ENCODE measurements at places on chromosomes 7 and 10.

- no peak for DNase-seq
These were observed 10.2 kb upstream of the UTF1 start for GRCh38 chr10:133219782-133220181.

DNA sequence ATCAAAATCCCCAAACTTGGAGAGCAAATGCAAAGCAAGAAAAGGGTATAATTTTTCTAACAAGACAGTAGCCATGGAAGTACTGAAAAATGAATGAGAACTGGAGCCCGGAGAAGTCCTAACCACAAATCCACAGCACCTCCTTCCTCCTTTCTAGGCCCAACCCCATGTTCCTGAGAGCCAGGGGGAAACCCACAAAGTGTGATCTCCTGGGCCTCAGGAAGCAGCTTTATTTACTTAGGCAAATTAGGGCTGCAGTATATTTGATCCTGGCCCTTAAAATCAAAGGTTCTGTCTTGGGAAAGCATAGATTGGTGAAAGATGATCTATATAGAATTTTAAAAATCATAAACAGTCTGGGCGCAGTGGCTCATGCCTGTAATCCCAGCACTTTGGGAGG is 103.0 kb downstream of the DOCK4 start:
- no peak for DNase-seq

DNA sequence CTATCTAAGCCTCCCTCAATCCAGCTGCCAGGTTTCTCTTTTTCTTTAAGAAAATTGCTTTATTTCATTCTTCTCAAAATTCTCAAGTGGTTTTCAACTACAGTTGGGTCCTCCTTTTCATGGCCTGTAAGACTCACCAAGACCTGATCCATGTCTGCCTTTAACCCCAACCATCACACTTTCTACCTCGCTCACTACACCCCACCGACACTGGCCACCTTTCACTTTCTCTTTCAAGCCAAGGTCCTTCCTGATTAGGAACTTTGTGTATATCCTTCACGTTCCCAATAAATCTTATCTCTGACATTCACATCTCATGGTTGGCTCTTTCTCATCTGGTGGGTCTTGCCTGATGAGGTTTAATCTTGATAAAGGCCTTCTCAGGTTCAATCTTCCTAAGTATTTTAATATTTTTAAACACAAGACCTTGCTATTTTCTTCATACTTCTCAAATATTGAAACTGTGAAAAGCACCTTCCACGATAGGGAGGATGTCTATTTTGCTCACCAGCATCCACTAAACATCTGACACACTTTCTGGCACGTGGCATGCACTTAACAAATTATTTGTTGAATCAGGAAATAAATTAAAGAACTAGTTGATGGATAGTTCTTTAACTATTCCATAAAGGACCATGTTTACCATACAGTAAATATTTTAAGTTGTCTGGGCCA is 624.8 kb downstream of the GRID1 start:
- DNase-seq: no peak

- DNase-seq: no peak
These were observed 8.1 kb downstream of the SKIDA1 start for GRCh38 chr10:21517134-21518031.

DNA sequence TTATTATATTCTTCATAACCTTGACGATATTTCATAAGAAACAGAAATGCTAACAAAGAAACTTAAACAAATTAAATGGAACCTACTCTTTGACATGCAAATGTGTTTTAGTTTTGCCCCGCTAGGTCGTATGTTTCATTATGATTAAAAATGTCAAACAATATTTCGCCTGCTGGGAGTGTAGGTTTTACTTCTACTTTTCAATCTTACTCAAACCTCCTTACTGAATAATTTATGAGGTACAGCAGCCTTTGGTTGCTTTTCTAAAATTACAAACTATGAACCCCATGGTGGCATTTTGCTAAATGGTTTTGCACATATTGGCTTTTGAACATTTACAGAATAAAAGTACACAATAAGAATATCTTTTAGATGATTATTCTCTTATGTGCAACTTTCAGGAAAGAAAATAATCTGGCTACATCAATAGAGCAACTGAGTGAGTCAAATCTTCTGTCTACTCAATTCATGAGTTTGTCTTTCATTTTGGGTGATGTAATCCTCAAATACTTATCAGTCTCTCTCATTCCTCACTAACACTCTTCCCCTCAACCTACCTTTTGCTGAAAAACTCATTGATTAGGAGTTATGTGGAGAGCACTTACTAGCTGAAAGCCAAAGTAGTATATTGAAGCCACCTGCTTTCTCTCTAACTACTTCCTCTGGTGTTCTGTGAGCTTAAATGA is 1226.4 kb downstream of the XPNPEP1 start:
- no peak for DNase-seq

DNA sequence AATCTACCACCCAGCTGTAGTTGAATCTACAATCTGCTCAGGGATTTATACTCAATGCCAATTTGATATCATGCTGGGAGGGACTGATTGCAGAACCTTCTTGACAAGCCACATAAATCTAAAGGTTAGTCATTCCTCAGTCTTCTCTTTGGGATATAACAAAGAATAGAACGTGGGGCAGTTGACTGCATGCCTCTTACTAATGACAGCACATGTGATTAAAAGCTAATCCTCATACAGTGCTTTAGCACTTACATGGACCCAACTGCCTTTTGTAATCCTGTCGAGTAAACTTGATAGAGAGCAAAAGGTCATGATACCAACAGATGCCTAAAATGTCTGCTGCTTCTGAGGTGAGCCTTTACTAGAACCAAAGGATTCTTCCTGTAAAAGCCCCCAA is 12.3 kb downstream of the KLHL7 start:
- DNase-seq: no peak

DNA sequence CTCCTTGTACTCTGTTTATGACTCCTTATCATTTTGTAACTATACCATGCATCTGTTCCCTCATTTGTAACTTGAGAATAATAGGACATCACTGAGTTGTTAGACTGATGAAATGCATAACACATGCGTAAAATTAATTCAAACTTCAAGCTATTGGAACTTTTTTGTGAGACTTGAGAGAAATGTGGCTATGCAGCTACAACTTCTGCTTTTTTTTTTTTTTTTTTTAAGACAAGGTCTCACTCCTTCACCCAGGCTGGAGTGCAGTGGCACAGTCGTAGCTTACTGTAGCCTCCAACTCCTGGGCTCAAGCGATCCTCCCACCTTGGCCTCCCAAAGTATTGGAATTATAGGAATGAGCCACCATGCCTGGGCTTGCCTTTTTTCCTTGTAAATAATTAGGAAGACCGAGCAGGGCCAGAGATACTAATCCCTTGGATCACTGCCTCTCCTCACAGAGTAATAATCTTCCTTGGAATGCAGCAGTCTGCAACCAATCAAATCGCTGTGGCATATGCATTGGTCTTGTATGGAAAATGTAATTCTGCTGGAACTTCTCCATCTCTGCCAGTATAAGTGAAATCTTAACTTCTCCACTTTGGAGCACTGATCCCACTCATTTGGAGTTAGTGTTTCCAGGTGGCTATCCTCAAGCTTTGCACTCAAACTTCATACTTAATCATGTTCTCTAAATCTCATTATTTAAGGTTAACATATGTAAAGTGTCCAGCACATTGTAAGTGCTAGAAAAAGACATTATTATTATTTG is 2.0 kb upstream of the PANK1 start:
- no peak for DNase-seq

- peak; percentile 63 for DNase-seq
These were observed 107.5 kb upstream of the ARID5B start for GRCh38 chr10:61793760-61794703.

DNA sequence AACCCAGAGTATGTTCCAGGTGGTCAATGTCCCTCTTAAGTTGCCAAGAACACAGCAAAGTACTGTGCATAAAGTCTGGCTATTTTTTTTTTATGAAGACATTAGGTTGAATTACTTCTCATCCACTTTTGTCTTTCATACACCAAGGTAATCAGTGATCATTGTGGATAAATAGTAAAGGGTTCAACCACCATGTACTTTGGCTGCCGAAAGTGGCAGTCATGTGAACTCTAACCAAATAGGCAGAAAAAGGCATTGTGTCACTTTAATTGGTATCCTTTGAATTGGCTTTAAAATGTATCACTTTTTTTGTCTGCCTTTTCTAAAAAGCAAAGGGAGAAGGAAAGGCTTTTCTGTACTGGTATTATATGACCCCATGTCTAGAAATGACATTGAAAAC is 7.3 kb downstream of the ITIH2 start:
- no peak for DNase-seq

- DNase-seq: no peak
These were observed 80.2 kb downstream of the RHOBTB1 start for GRCh38 chr10:60863796-60864195.

- DNase-seq: no peak
These were observed 48.0 kb upstream of the ZNF365 start for GRCh38 chr10:62326176-62326575.

DNA sequence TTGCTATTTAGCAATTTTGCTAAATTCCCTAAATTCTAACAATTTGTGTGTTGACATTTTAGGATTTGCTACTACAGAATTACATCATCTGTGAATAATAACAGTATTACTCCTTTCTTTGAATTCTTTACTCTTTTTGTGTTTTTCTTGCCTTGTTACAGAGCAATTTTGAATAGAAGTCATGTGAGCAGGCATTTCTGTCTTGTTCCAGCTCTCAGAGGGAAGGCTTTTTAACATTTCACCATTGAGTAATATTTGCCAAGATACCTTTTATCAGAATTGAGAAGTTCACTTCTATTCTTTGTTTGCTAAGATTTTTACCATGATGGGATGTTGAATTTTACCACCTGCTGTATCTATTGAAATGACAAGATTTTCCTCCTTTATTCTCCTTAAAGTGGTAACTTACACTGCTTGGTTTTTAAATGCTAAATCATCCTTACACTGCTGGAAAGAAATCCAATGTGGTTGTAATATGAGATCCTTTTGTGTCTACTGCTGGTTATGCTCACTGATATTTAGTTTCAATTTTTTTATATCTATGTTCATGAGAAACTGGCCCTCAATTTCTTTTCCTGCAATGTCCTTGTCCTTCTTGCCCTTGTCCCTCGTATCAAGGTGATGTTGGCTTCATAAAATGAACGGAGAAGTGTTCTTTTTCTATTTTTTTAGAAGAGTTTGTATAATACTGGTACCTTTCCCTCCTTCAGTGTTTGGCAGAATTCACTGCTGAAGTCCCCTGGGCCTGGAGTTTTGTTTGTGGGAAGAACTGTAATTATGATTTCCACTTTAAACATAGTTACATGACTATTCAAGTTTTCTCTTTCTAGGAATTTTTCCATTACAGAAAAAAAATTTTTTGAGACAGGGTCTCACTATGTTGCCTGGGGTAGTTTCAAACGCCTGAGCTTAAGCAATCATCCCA is 50.3 kb upstream of the ATP6V0A4 start:
- DNase-seq: no peak

DNA sequence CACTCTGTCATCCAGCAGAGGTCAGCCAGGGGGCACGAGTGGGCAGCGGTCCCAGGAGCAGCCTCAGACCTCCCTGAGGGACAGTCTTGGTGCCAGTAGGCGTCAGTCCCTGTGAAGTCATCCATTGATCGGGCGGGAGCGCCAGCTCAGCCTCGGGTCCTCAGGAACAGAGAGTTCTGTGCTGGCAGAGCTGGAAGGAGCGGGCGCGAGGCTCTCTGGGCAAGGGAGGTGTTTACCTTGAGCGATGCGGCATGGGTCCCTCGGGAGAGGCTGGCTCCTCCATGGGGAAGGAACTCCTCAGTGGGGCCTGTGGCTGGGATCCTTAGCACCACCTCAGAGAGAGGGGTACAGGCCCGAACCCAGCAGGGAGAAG is 101.1 kb upstream of the PPIF start:
- peak; percentile 20 for DNase-seq

- DNase-seq: no peak
These were observed 56.5 kb upstream of the MPP7 start for GRCh38 chr10:28359334-28359733.

DNA sequence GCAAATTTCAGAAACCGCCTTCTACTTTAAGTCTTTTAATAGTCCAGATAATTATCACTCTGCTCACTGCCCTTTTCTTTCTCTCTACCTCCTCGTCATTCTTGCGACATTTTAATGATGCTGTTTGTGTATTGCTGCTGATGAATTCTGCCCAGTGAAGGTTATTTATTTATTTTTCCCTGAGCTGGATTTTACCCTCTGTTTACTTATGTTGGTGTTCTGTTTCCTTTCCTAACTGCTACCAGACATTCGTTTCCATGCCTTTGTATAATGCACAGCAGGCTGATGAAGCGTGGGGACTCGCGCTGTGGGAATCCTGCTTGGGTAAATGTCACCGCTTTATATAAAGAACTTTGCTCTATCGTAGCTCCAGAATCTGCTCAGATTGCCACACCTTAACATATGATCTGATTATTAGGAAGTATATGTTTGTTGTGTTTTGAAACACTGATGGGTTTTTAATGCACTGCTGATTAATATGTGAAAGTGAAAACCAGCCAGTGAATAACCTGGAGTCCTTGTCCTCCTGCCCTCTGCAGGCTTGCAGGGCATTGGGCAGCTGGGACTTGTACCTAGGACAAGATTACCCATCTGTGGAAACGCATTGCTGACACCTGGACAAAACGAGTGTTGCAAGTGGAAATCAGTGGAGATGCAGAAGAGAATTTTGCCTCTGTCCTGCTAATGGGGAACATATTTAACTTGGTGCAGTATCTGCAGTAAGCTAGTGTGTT is 291.5 kb downstream of the SDK1 start:
- DNase-seq: no peak

- DNase-seq: no peak
These were observed 12.5 kb downstream of the PPIA start for GRCh38 chr7:44808914-44809393.

- no peak for DNase-seq
These were observed 10.6 kb upstream of the LIPM start for GRCh38 chr10:88791924-88792323.

DNA sequence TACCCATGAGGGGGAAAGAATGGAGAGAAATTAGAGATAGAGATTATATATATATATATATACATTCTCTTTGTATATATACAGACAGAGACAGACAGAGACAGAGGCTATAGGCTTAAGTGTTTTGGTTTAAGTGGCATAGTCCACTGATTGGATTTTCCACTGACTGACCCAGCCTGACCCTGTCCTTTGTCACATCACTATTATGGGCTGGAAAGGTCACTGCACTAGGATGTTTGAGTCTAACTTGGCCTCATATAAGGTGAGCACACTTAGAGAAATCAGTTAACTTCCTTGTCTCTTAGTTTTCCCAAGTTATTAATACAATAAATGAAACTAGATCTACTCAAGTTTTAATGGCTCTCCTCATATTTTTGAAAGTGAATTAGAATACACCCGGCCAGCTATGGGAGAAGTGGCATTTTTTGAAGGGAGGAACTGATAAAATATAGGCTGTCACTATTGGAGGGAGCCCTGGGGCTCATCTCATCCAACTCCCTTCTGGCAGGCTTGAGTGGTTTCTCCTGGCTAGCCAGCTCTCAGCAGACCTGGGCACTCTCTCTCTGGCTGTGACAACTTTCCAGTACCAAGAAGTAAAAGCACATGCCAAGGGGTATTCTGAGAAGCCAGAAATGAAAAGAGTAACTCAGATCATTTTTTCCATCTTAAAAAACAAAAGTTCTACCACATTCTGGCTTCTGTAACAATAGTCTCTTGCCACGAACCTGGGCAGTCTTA is 455.6 kb upstream of the ANKRD30A start:
- DNase-seq: no peak

GRCh38 chr10:4623200-4623599 is 202.8 kb upstream of the AKR1E2 start:
- DNase-seq: no peak

Measured in NCI-H2171 (cell line).